HFFc6 (cell line): ENCODE measurements at places on chromosomes 13 and 19. TPM values are rescaled to one million over a fixed set of nuclear protein-coding genes. Genes with fewer than 3 reads are reported as not detected.

GRCh38 chr19:47486900-47487299 lies 2.9 kb upstream of the KPTN start:
- DNase-seq: no peak

PBX4 gene
- total RNA-seq: 0.21 to 0.39 TPM in 2 of 3 replicates, not detected in the other

DNA sequence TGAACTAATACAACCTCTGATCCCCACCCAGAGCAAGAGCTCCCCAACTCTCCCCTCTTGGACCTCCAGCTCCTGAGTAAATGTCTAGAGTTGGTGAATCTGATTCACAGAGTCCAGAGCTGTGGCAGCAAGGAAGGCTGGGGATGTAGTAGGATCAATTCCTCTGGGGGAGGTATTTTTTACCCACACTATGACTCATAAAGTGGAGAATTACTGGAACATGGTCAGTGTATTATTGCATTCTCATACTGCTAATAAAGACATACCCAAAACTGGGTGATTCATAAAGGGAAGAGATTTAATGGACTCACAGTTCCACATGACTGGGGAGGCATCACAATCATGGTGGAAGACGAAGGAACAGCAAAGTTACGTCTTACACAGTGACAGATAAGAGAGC lies 496.7 kb downstream of the EFNB2 start:
- DNase-seq: peak; percentile 83

GRCh38 chr19:51689751-51690453 lies 3.2 kb upstream of the SPACA6 start:
- no peak for DNase-seq

GRCh38 chr19:51119101-51119500 lies 5.6 kb upstream of the SIGLEC9 start:
- DNase-seq: no peak

ACP7 gene
- total RNA-seq: not detected in 2 replicates

SPACA7 gene
- not detected in 3 replicates for total RNA-seq

NPHS1 gene
- not detected in 3 replicates for total RNA-seq

- DNase-seq: peak; percentile 88
Measured at GRCh38 chr13:51557875-51558612, 26.2 kb upstream of the WDFY2 start.

DNA sequence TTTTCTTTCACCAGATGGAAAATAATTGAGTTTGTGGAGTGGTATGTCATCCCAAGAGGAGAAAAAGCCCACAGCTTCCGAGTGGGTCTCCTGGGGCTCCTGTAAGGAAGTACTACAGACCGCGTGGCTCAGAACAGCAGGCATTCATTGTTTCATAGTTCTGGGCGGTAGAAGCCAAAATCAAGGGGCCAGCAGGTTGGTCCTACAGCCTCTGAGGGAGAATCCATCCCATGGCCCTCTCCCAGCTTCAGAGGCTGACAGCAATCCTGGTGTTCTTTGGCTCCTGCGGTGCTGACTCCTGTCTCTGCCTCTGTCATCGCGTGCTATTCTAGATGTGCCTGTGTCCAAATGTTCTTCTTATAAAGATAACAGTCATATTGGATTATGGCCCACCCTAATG lies 362.6 kb downstream of the FGF14 start:
- no peak for DNase-seq

- no peak for DNase-seq
Measured at GRCh38 chr13:60018536-60018935, 145.2 kb downstream of the DIAPH3 start.

DNA sequence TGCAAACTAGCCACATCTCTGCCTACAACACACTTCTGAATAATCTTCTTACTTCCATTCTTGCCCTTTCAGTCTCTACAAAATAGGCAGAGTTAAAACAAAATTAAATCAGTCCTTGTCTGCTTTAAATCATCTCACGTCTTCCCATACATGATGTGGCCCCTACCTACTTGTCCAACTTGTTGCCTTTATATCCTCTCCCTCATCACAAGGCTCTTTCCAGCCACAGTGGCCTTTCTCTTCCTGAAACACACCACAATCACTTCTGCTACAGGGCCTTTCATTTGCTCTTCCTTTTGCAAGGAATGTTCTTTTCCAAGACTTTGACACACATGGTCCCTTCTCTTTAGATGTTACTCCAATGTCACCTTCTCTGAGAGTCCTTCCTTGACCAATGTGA lies 1.7 kb downstream of the RBM26 start:
- no peak for DNase-seq

GRCh38 chr13:36509369-36509768 lies 77.1 kb downstream of the CCNA1 start:
- no peak for DNase-seq

PSG6 gene
- total RNA-seq: 0.37 to 1.1 TPM (median 1.1 TPM) in 3 replicates

- no peak for DNase-seq
Measured at GRCh38 chr19:17327654-17328516, 6.8 kb downstream of the ANO8 start.

- no peak for DNase-seq
Measured at GRCh38 chr19:45558399-45558878, 26.2 kb downstream of the OPA3 start.

MAMSTR gene
- total RNA-seq: 2.4 to 3.3 TPM (median 3.2 TPM) in 3 replicates

- no peak for DNase-seq
Measured at GRCh38 chr19:48708471-48708870, 11.1 kb downstream of the MAMSTR start.

TTC9B gene
- not detected in 3 replicates for total RNA-seq

DNA sequence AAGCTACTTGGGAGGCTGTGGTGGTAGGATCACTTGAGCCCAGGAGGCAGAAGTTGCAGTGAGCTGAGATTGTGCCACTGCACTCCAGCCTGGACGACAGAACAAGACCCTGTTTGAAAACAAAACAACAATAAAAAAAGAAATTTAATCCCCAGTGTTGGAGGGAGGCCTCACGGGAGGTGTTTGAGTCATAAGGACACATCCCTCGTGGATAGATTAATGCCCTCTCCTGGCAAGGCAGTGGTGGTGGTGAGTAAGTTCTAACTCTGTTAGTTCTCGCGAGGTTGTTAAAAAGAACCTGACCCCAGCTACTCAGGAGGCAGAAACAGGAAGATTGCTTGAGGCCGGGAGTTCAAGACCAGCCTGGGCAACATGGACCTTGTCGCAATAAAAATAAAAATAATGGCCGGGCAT lies 27.6 kb upstream of the SIN3B start:
- peak; percentile 35 for DNase-seq

CBY2 gene
- total RNA-seq: not detected in 3 replicates

C5AR1 gene
- total RNA-seq: 0.43 and 2.2 TPM in 2 replicates

DNA sequence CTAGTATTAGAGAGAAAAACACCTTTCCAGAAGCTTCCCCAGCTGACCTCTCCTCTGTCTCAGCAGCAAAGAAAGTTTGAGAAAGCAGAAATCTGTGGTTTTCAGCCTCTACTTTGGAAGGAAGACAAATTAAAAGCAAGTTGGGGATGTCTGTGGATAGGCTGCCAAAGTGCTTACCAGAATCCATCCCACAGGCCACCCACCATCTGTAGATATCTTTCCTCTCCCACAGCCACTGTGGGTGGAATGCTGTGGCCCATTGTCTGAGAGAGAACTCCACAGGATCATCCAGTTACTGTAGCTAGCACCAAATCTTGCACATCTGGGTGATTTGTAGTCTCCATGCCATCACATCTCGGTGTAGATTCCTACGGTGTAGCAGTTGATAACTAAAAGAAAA lies 133.5 kb downstream of the DNAJC15 start:
- DNase-seq: no peak

GRCh38 chr13:75329097-75329496 lies 152.9 kb downstream of the TBC1D4 start:
- DNase-seq: no peak

DNA sequence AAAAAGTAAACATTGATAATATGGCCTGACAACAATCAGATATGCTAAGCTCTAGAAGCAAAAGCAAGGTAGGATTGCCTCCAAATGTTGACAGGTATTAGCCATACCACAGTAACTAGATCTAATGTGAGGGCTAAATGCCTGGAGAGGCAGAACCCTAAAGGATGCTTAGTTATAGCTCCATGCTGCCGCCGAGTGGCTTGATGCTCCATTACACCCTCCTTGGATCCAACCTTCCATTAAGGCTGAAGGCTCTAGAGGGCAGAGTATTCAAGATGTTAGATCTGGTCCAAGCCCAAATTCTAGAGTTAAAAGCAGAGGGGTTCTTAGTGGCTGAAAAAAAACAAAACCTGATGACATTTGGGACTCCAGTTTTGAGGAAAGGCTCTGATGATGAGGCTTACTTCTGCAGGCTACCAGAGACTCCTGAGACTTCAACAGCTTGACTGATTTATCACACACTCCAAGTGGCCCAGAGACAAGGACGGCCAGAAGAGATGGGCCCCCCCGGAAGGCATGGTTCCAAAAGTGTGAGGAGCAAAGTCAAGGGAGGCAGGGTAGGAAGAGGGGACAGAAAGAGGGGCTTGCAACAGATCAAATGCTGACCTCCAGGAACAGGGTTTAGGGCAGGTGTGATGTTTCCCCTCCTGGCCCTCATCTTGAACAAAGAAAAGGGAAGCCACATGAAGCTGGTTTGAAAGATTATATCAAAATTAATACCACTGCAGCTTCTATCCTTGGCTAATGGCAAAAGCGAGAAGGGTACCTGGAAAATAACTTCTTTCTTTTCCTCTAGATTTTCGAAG lies 21.9 kb upstream of the CPB2 start:
- DNase-seq: peak; percentile 63

ZNF726 gene
- total RNA-seq: 0.90 to 3.7 TPM (median 1.8 TPM) in 3 replicates

DNA sequence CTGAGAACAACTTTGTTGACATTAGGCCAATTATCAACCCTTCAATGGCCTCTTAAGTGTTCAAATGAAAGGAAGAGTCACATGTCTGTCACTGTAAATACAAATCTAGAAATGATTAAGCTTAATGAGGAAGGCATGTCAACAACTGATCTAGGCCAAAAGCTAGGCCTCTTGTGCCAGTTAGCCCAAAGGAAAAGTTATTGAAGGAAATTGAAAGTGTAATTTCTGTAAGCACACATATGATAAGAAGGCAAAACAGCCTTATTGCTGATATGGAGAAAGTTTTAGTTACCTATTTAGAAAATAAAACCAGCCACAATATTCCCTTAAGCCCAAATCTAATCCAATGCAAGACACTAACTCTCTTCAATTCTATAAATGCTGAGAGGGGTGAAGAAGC lies 604.7 kb downstream of the SLITRK6 start:
- DNase-seq: no peak

- DNase-seq: no peak
Measured at GRCh38 chr19:14577885-14578427, 4.9 kb upstream of the CLEC17A start.

DNA sequence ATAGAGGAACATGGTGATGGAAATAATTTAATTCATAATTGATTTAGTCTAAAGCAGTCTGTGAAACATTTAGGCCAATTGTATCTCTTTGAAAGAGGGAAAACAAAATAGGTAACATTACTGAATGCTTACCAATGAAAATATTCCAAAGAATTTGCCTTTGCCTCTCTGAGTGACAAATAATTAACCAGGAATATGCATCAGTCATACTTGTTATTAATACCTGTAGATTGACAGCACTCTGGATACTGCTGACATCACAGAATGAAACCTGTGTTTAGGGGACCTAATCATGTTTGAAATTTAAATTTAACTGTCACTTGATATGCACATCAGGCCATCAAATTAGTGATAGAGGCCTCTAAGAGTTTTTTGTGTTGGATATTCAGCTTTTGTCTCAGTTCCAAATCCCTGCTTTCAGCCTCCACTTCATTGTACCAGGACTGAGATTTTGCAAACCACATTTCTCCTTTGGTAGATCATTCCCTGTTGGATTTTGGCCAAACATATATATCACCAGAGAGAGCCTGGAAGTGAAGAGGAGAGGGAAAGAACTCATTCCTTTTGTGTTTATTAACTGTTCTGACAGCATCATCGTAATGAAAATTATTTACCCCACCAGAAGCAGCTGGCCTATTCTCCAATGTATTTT lies 64.8 kb upstream of the KLHL1 start:
- no peak for DNase-seq

GRCh38 chr13:29159871-29160270 lies 339.7 kb downstream of the MTUS2 start:
- no peak for DNase-seq

DNA sequence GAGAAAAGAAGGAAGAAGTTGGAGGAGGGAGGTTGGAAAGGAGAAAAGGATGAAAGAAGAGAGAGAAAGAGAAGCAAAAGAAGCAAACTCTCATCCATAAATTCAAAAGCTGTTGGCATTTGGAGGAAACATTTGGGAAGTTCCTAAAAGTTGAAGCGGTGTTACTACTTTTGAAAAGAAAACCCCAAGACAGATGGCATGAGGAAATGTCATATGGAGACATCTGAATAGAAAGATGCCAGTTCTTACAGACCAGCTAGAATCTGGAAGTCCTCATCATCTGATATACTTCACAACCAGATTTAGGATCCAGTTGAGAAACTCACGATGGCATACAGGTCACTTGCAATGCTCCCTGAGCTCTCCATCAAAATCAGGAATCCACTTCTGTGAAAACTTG lies 86.9 kb downstream of the RAP2A start:
- no peak for DNase-seq

GRCh38 chr13:94494026-94494425 lies 14.5 kb upstream of the DCT start:
- no peak for DNase-seq

CD79A gene
- 0.32 to 0.62 TPM in 2 of 3 replicates, not detected in the other for total RNA-seq

- no peak for DNase-seq
Measured at GRCh38 chr13:80945328-80945727, 604.4 kb upstream of the SPRY2 start.

DNA sequence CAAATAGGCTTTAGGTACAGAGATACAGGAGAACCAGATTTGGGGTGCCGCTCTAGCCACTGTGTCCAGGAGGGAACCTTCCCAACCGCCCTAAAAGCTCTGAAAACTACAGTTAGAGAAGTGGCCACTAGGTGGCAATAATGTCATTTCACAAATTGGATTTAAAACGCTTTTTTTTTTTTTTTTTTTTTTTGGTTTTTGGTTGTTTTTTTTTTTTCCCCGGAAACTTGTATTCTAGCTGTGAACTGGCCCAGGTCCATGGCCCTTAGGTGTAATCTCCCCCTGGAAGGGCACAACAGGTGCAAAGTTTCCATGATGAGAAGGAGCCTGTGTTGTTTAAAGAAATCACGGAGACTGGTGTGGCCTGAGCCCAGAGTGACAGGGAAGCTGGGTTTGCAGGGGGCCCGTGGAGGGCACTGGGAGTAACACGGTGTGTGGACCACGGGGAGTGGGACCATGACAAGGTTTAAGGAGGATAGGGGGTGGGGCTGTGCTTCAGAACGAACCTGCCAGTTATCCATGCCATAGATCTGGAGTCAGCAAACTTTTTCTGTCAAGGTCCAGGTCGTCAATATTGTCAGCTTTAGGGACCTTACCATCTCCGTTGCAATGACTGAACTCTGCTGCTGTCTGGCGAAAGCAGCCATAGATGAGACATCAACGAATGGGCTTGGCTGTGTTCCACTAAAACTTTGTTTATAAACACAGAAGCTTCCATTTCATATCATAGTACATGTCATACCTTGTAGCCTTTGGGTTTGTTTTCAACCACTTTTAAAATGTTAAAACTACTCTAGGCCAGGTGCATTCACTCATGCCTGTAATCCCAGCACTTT lies 10.1 kb downstream of the OR1I1 start:
- DNase-seq: peak; percentile 55

GRCh38 chr13:25764378-25764777 lies 287.4 kb downstream of the SHISA2 start:
- no peak for DNase-seq

SIGLEC5 gene
- total RNA-seq: not detected in 3 replicates

ZNF432 gene
- total RNA-seq: 6.2 to 8.0 TPM (median 7.0 TPM) in 3 replicates
